Gastrocnemius medialis (tissue), 4 donors: ENCODE measurements at places on chromosomes 3 and 15. TPM values are rescaled to one million over a fixed set of nuclear protein-coding genes. Genes with fewer than 3 reads are reported as not detected.

The AGBL1 gene
- total RNA-seq = 18.5 TPM

The EIF2B5 gene
- 55.7 TPM for total RNA-seq

The MOBP gene
- not detected for total RNA-seq

The SEMA3G gene
- 14.2 TPM for total RNA-seq

The FOXB1 gene
- total RNA-seq = not detected

The MGA gene
- 24.8 TPM for total RNA-seq

The FHIT gene
- 1.1 TPM for total RNA-seq

DNA sequence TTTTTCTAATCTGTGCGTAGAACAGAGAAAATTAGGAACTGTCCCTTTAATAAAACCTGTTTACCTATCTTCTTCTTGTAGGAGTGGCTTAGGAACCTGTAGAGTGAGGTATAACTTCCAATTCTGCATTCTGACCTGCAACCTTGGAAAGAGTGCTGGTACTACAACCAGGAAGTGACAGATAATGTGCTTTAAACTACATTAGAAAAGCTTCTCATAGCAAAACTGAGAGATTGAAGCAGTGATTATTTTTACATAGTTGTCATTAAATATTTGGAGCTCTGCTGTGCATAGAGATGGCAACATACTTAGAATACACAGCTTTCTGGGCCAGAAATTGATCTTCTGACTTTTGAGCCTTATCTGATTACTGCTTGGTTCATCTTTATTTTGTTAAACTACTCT, 50.4 kb upstream of the ZDHHC23 start:
- H3K4me1 ChIP-seq = peaks cover 5% of the 10 kb centered on the region
- no peak overlapping the region for H3K4me3 ChIP-seq
- no peaks in the 10 kb centered on the region for H3K27me3 ChIP-seq

- H3K27me3 ChIP-seq = no peaks in the 10 kb centered on the region
- peaks cover 14% of the 10 kb centered on the region for H3K4me1 ChIP-seq
- no peak overlapping the region for H3K4me3 ChIP-seq
- H3K36me3 ChIP-seq = no peaks in the 10 kb centered on the region
Observed at GRCh38 chr3:45513041-45513440, 81.5 kb upstream of the LIMD1 start.

DNA sequence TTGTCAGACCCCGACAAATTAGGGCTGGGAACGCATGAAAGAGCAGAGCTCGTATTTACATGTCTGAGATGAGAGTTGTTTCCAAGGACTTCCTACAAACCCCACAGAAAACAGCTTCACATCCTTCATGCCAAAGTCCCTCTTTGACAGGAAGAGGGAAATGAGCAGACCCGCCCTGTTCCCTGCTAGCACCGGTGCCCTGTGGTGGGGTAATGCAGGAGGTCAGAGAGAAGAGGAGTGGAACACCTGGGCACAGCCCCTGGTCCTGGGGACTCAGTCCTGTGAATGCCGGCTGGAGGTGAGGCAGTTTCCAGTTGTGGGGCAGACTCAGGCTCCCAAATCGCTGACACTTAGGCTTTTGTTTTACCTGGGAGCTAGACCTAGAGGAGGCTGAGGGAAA, 4.0 kb downstream of the PLA2G4D start:
- peaks cover 7% of the 10 kb centered on the region for H3K4me1 ChIP-seq
- no peak for DNase-seq
- H3K4me3 ChIP-seq = no peak overlapping the region
- no peaks in the 10 kb centered on the region for H3K27me3 ChIP-seq
- H3K27ac ChIP-seq = no peak overlapping the region

GRCh38 chr15:70561885-70562284, 201.5 kb downstream of the UACA start:
- no peak for DNase-seq
- H3K4me3 ChIP-seq = no peak overlapping the region
- peaks cover 18% of the 10 kb centered on the region for H3K4me1 ChIP-seq
- H3K27ac ChIP-seq = no peak overlapping the region
- no peaks in the 10 kb centered on the region for H3K36me3 ChIP-seq
- no peaks in the 10 kb centered on the region for H3K27me3 ChIP-seq

DNA sequence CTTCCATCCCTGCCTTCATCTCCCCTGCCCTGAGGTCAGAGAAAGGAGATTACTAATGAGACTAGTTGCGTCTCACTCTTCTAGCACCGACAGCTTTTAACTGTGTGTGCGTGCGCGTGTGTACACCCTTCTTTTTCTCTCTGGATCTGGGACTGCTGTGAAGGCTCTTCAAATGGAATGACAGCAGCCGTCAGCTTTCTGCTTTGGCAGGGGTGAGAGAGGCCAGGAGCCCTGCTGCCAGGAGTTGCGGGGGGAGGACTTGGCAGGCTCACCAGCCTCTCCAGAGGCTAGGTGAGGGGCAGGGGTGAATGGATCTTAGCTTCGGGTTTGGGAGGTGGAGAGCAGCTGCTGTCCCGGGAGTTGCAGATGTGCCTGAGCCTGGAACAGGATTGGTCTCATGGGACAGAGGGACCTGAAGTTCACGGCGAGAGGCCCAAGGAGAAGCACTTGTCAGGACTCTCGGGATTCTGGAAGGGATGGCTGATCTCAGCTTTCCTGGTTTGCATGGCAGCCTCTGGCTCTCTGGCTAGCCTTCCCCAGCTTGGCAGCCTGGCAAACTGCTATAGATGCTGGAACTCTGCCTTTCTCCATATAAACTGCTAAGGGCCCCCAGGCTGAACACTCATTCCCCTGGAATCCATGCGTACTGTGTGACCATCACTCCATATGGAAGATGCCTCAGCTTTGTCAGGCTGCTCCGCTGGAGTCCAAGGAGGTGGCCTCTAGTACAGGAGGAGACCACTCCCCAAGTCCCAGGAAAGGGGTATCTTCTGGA, 16.6 kb downstream of the TEX264 start:
- peak overlapping the region; percentile 81 for H3K27ac ChIP-seq
- peaks cover 39% of the 10 kb centered on the region for H3K4me1 ChIP-seq
- no peaks in the 10 kb centered on the region for H3K27me3 ChIP-seq
- DNase-seq = no peak

DNA sequence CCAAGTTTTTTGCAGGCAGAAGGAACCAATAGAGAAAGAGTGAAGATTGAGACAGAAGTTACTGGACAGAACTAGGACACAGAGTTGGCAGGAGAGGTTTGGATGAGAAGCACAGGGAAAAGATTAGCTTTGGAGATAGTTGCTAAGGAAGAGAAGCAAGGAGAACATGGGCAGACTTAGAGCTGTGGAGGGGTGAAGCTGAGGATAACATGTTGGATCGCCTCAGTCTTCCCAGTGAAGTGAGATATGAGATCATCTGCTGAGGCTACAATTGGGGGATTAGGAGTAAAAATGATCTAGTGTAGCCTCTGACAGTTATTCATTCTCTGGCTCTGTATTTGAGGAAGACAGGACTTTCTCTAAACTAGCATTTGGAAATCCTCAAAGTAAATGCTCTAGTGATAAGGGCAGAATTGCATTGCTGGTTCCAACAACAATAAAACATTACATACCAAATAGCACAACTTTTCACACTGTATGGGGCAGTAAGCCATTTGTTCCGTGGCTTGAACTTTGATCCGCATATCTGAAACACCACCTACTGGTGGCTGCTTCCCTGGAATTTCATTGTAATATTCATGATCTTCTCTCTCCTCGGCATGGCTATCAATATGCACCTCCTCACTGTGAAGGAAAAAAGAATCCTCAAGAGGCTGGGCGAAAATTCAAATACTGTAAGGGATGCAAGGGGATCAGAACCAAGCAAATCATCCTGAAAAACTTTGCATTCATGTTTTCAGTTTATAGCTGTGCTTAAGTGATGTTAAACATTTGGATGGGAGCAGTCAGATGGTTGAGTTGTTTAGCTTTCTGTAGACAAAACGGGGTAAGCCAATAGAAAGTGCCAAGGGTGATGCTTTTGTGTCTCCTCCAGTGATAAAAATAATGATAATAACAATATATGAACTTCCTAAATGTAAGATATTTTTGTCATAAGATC, 22.2 kb upstream of the EID1 start:
- H3K27me3 ChIP-seq = no peaks in the 10 kb centered on the region
- H3K4me1 ChIP-seq = no peaks in the 10 kb centered on the region
- no peaks in the 10 kb centered on the region for H3K36me3 ChIP-seq
- DNase-seq = no peak
- H3K27ac ChIP-seq = no peak overlapping the region

GRCh38 chr15:80424381-80424780, 20.2 kb downstream of the ARNT2 start:
- H3K4me1 ChIP-seq = no peaks in the 10 kb centered on the region
- no peak overlapping the region for H3K27ac ChIP-seq
- H3K27me3 ChIP-seq = no peaks in the 10 kb centered on the region
- no peaks in the 10 kb centered on the region for H3K36me3 ChIP-seq
- no peak for DNase-seq

GRCh38 chr3:24508423-24508839, 13.8 kb upstream of the THRB start:
- peak overlapping the region; percentile 21 for H3K27ac ChIP-seq
- H3K27me3 ChIP-seq = no peaks in the 10 kb centered on the region
- peaks cover 21% of the 10 kb centered on the region for H3K4me1 ChIP-seq
- no peaks in the 10 kb centered on the region for H3K36me3 ChIP-seq

- no peaks in the 10 kb centered on the region for H3K36me3 ChIP-seq
- H3K27ac ChIP-seq = no peak overlapping the region
- no peaks in the 10 kb centered on the region for H3K27me3 ChIP-seq
Observed at GRCh38 chr15:30889196-30889595, 14.5 kb upstream of the FAN1 start.

DNA sequence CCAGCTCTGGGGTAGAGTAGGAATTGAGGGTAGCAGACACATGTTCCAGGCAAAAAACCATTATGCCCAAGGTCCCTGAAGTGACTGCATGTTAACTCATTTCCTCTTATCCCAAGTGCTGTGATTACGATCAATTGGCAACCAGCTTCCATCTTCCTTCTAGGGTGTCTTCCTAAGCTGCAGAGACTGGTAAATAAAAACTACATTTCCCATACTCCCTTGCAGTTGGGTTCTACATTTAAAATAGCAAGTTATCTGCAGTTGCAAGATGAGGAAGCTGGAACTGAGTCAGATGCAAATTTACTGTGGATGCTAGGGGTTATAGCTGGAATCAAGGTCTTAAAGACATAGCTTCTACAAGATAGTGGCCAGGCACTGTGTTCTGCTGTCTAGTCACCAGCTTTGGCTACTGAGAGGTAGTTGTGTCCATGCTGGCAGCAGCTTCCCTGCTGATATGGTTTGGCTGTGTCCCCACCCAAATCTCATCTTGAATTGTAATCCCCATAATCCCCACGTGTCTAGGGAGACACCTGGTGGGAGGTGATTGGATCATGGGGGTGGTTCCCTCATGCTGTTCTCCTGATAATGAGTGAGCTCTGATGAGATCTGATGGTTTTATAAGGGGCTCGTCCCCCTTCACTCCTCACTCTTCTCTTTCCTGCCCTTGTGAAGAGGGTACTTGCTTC, 51.3 kb upstream of the FBN1 start:
- no peaks in the 10 kb centered on the region for H3K36me3 ChIP-seq
- no peak for DNase-seq
- H3K4me3 ChIP-seq = no peak overlapping the region
- H3K27ac ChIP-seq = no peak overlapping the region
- H3K4me1 ChIP-seq = no peaks in the 10 kb centered on the region

DNA sequence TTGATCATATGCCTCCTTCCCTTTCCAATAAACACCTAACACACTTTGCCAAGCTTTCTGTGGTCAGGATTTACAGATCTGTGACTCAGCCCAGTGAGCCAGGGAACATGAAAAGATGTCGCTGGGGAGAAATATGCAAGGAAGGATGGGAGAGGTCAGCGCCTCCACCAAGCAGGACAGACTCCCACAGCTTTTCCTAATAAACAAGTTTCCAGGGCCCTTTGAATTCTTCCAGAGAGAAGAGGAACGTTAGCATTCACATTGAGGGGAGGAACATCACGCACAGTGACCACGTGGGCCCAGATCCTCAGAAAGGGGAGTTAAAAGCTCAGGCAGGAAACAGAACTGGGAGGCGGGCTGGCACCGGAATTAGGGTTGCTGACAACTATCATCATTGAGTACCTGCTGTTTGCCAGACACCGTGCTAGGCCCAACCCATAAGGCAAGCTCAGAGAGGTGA, 33.3 kb upstream of the MRPS22 start:
- H3K27me3 ChIP-seq = peaks cover 2% of the 10 kb centered on the region
- H3K4me3 ChIP-seq = no peak overlapping the region
- no peak overlapping the region for H3K27ac ChIP-seq
- DNase-seq = no peak
- no peaks in the 10 kb centered on the region for H3K36me3 ChIP-seq

DNA sequence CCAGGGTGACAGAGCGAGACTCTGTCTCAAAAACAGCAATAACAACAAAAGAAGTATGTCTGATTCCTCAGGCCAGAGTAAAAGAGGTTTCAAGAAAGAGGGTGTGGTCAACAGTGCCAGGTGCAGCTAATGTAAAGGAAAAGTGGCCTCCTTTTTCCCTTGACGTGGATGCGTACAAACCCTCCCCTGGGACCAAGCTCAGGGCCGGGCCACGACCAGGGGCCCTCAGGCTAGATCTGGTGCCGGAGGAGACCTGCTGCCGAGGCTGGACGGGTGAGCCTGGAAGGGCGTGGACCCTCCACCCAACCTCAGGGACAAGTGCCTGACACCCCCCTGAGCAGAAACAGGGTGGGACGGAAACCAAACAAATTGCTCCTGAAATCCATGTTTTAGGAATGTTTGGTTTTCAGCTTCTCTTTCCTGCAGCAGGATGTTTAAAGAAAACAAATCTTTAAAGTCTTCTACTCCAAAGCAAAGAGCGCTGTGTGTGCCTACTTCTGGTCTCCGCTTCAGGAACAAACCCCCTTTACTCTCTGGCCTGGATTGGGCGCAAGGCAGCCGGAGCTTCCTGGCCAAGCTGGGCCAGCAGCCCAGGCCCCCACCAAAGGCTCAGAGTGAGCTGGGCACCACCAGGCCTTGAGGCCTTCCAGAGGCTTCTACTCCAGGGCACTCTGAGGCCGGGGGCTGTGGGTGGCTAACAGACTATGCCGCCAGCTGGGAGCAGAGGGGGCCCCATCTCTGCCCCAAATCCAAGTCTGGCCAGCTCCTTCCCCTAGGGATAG, 21.4 kb downstream of the ZDHHC19 start:
- no peak overlapping the region for H3K4me3 ChIP-seq
- H3K27me3 ChIP-seq = no peaks in the 10 kb centered on the region
- H3K27ac ChIP-seq = no peak overlapping the region
- H3K36me3 ChIP-seq = no peaks in the 10 kb centered on the region

DNA sequence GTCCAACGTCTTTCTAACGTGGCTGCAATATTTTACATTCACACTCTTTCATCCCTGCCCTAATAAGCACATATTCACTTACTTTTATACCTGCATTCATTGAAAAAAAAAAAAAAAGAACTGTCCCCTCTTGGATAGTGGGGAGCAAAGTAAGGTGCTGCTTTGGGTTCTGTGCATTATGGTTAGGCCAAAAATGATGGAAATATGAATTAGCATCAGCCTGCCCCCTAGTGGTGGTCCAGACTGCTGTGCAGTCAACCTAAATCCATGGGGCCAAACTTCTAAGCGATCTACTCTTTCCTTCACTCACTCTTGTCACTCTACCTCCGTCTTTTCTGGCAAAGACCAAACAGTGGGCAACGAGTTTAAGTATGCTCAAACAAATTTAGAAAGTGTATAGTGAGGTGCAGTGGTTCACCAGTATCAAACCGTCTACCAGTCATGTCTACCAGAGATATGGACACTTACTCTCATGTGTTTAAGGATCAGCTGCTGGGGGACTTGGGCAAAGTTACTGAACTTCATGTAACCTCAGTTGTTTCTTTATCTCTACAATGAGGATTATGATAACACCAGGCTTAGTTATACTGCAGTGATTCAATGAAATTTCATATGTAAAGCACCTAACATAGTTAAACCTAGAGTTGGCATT, 61.5 kb upstream of the GRM7 start:
- H3K36me3 ChIP-seq = no peaks in the 10 kb centered on the region
- H3K27me3 ChIP-seq = no peaks in the 10 kb centered on the region
- DNase-seq = no peak
- no peak overlapping the region for H3K4me3 ChIP-seq
